Activated CD4-positive, alpha-beta T cell treated with anti-CD3 and anti-CD28 coated beads for 24 hours (primary cell): ENCODE measurements at places on chromosomes 11 and 22.

- no peak for DNase-seq
These were observed 316.7 kb downstream of the DLG2 start for GRCh38 chr11:85310479-85310878.

DNA sequence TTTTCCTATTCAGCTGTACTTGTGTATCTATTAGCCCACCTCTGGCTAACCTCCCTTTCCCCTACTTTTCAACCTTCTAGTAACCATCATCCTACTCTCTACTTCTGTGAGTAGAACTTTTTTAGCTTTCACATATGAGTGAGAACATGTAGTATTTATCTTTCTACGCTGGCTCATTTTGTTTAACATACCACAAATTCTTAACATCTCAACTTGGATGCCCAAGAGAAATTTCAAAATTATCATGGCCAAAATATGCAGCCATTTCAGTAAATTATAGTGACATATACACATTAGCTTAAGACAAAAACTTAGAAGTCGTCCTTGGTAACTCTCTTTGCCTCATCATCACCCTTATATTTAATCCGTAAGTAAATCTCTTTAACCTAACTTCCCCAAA, 34.7 kb downstream of the LUZP2 start:
- DNase-seq = no peak

- no peak for DNase-seq
These were observed 48.9 kb downstream of the FAR1 start for GRCh38 chr11:13717331-13717730.

- no peak for DNase-seq
These were observed 7.2 kb downstream of the MICALL1 start for GRCh38 chr22:37913233-37913721.

DNA sequence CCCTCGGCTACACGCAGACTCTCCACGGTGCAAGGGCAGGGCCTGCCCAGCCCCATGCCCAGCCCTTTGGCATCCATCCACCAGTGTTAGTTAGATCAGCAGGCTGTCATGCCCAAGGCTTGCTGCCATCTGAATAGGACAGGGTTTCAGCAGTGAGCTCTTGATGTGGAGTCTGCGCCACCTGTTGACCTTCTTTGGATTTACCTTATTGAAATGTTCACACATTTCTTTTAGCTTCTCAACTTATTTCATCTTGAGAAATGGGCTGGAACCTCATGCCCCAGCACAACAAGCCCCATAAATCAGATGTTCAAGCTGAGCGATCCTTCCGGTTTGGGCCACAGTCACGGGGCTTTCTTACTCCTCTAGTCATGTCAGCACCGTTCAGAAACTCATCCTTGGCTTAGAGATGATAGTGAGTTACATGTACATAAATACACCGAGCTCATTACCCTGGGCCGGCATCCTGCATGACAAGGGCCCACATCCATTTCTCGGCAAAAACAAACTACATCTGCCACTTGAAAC, 61.7 kb downstream of the PARVB start:
- DNase-seq = no peak

GRCh38 chr11:108618529-108618928, 25.0 kb upstream of the EXPH5 start:
- no peak for DNase-seq

DNA sequence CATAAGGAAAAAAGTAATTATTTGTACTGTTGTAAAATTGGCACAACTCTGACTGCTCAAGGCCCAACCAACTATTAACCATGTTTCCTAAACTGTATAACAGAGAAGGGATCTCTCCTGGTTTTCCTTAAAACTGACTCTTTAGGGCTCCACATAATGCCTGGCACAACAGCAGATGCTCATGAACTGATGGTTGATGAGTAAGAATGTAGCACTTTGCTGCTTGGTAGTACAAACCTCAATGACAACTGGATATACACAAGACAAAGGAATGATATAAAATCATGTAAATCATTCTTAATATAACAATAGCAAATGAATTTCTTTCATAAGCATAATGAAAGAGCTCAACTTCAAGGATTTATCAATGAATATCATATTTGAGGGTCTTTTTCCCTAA, 11.7 kb downstream of the MSANTD2 start:
- DNase-seq = no peak

DNA sequence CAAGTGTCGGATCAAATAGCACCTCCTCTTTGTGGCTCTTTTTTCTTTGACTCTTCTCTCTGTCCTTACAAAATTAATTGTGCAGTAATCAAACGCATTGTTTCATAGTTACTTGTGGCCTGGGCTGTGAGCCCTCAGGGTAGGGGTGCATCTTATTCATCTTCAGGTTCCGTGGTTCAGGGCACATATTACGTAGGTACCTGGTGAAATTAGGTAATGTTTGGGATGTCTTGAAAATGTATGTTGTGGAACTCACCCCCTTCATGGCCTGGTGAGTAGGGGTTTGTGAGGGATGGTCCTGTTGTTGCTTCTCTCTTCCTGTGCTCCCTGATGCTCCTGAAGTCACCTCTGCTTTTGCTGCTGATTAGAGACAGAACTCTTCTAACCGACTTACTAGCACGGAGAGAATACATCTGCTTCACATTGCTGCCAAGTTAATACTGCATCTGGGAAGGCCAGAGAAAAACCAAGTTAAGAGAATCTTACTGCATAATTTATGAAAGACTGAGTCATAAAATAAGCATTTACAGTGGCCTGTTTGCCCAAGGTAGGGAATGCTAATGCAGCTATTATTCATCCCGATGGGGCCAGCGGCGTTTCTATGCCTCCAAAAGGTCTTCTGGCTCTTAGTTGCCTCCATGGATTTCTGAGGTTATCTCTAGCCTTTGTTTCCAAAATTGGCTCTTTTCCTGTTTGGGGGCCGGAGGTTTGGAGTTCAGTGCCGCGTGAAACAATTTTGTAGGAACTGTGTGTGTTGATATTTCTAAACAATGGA, 66.9 kb downstream of the TBC1D22A start:
- no peak for DNase-seq

GRCh38 chr11:78476066-78476465, 58.4 kb upstream of the GAB2 start:
- no peak for DNase-seq

GRCh38 chr22:39498368-39498767, 3.7 kb upstream of the MIEF1 start:
- DNase-seq = no peak

- DNase-seq = no peak
These were observed 97.2 kb downstream of the JRKL start for GRCh38 chr11:96486890-96487611.

- DNase-seq = no peak
These were observed 16.6 kb downstream of the PAK1 start for GRCh38 chr11:77457340-77457739.

GRCh38 chr11:94125407-94126115, 3.1 kb upstream of the PANX1 start:
- DNase-seq = no peak

DNA sequence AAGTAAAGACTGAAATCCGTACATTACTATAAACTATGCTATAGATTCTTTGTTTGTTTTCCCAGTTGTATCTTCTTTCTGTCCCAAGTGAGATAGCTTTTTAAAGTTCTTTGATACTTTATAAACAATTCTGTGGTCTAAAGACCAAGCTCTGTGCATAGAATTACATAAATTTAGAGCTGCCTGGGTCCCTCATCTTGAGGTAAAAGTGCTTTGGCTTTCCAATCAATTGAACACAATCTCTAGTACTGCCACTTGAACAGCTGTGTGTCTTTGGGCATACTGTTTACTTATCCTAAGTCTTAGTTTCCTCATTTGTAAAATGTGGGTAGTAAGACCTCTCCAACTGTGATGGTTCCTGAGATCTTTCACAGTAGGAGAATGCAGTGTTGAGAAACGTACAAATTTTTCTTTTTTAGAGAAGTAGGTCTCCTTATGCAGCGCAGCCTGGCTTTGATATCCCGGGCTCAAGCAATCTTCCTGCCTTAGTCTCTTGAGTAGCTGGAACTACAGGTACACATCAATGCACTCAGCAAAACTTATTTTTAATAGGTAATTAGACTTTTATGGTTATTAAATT, 2.5 kb upstream of the EED start:
- DNase-seq = no peak
